ENCODE measurements at places on chromosomes 7 and 10. TPM values are rescaled to one million over a fixed set of nuclear protein-coding genes. Genes with fewer than 3 reads are reported as not detected.

GBX1 gene
- total RNA-seq = not detected

HDAC9 gene
- 5.2 TPM for total RNA-seq

INHBA gene
- 8.1 TPM for total RNA-seq

GPER1 gene
- 4.9 TPM for total RNA-seq

MNX1 gene
- total RNA-seq = not detected

SPDYE6 gene
- total RNA-seq = 0.15 TPM

CEP41 gene
- total RNA-seq = 16.4 TPM

FAM24B gene
- total RNA-seq = 4.1 TPM

MORN4 gene
- 3.3 TPM for total RNA-seq

HOGA1 gene
- total RNA-seq = 3.3 TPM

EIF5AL1 gene
- 0.17 TPM for total RNA-seq

GPR37 gene
- total RNA-seq = 4.5 TPM

SUN3 gene
- not detected for total RNA-seq

LGI1 gene
- total RNA-seq = 0.33 TPM

C7orf57 gene
- total RNA-seq = not detected

DYNC1I1 gene
- 0.66 TPM for total RNA-seq

ATRNL1 gene
- total RNA-seq = 0.66 TPM

TMEM213 gene
- total RNA-seq = not detected

KIF5B gene
- total RNA-seq = 145 TPM

FXYD4 gene
- not detected for total RNA-seq

MACC1 gene
- total RNA-seq = 0.15 TPM

SLC18A3 gene
- not detected for total RNA-seq

MOGAT3 gene
- total RNA-seq = not detected

IGF2BP3 gene
- 35.1 TPM for total RNA-seq

TUBAL3 gene
- not detected for total RNA-seq

NUDT13 gene
- total RNA-seq = 1.2 TPM

SSC4D gene
- 0.33 TPM for total RNA-seq

PKD2L1 gene
- not detected for total RNA-seq

NAT16 gene
- total RNA-seq = not detected

HACD1 gene
- total RNA-seq = 18.2 TPM

CHST3 gene
- total RNA-seq = 15.4 TPM

SMKR1 gene
- not detected for total RNA-seq

ZNF138 gene
- total RNA-seq = 2.2 TPM

WIPF3 gene
- under 0.01 TPM for total RNA-seq

GRM3 gene
- not detected for total RNA-seq

OR2F1 gene
- not detected for total RNA-seq

PLAU gene
- total RNA-seq = 114 TPM

CYP3A5 gene
- total RNA-seq = 0.44 TPM

SLC13A4 gene
- total RNA-seq = 1.2 TPM

ASAH2 gene
- total RNA-seq = 0.17 TPM

All from smooth muscle cell of trachea (primary cell).